PC-9 (cell line): ENCODE measurements at places on chromosomes 2 and 18. TPM values are rescaled to one million over a fixed set of nuclear protein-coding genes. Genes with fewer than 3 reads are reported as not detected.

DNA sequence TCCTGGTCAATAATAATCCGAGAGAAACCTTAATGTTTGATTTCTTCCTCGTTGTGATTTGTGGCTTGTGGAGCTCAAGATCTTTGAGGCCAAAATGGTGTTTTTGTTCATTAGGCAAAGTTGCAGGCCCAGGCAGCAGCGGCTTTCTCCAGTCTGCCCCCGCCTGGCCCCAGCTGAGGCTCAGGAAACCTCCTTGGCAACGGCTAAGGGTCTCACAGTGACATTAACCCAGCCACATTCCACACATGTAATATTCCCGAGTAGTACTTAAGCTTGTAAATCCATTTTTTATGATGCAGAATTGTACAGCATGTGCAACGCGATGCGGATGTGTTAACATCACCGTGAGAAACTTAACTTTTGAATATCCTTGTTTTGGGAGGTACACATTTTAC lies 200.1 kb downstream of the BCL11A start:
- no peak overlapping the region for H3K4me3 ChIP-seq
- H3K4me1 ChIP-seq, result no peaks in the 10 kb centered on the region
- H3K27ac ChIP-seq, result no peak overlapping the region
- H3K27me3 ChIP-seq, result peaks cover 80% of the 10 kb centered on the region
- no peak for DNase-seq
- H3K36me3 ChIP-seq, result no peaks in the 10 kb centered on the region

GRCh38 chr2:202064171-202064880 lies 8.7 kb upstream of the KIAA2012 start:
- DNase-seq, result peak; percentile 2
- no peak overlapping the region for H3K27ac ChIP-seq
- H3K27me3 ChIP-seq, result no peaks in the 10 kb centered on the region
- no peaks in the 10 kb centered on the region for H3K36me3 ChIP-seq
- no peaks in the 10 kb centered on the region for H3K4me1 ChIP-seq

DNA sequence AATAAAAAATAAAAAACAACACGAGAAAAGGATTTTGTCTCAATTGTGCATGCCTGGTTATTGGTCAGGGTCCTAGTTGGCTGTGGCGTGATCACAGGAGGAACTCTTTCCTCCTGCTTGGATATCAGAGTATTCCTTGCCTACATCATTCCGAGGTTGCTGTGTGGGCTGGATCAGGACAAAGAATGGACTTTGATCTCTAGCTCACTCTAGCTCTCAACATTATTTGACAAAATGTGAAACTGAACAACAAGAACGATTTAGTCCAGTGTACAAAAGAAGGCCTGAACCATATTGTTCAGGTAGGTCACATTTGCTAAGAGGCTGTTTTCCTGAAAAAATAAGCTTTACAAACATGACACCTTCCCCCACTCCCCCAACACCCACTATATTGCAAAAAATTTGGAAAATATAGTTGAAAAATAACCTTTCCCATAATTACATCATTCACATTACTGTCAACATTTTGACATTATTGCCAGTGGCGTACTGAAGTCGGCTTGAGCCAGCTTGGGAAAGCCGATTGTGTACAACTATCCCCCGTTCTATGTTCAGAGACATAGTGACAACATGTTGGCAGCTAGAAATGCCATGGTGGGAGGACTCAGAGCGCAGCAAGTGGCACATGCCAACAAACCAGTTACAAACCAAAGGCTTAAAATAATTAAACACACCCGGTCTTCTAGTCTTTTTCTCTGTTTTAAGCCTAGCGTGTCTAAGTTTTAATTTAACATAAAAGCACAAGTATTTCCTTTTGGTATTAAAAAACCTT lies 179.0 kb downstream of the LPIN1 start:
- H3K36me3 ChIP-seq, result no peaks in the 10 kb centered on the region
- no peak overlapping the region for H3K4me3 ChIP-seq
- H3K27ac ChIP-seq, result no peak overlapping the region
- DNase-seq, result no peak
- H3K4me1 ChIP-seq, result no peaks in the 10 kb centered on the region

- H3K4me3 ChIP-seq, result no peak overlapping the region
- peaks cover 18% of the 10 kb centered on the region for H3K4me1 ChIP-seq
- DNase-seq, result no peak
- H3K36me3 ChIP-seq, result no peaks in the 10 kb centered on the region
- no peak overlapping the region for H3K27ac ChIP-seq
Measured at GRCh38 chr2:26692897-26693849, 651 bp downstream of the KCNK3 start.

ALLC gene
- total RNA-seq, result not detected in 2 replicates

ARL4C gene
- 51.3 TPM in 2 replicates for total RNA-seq

DNA sequence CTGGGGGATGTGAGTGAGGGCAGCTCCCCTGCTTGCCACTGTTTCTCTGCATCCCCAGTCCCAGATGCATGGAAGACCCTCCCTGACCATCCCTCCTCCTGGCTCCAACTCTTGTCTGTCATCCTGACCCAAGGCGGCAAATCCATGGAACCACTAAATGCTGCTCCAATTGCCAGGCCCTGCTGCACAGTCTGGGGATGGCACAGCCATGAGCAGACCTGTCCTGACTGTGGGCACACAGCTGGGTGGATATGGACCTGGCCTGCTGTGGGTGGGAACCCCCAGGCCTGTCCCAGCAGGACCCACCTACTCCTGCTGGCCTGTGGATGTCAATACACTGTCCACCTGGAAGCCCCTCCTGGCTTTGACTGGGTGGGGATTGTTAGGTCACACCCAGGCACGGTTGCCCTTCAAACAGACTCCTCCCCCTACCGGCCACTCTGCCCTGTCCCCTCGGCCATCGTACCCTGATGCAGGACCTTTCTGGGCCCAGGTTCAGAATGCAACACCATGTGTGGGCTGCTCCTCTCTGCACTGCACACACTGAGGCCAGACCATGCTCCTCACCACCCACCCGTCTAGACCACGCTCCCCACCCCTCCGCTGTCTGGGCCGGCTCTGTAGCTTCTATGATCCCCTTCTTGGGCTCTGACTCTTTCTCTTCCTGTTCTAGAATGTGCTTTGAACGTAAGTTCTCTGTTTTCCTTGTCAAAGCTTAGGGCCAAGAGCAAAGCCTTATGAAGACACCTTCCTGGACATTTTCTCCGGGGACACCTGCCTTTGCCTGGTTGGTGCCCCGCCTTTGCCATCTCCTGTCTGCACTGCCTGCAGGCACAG lies 57.9 kb downstream of the INPP5D start:
- peaks cover 42% of the 10 kb centered on the region for H3K4me1 ChIP-seq
- H3K27ac ChIP-seq, result no peak overlapping the region
- H3K4me3 ChIP-seq, result no peak overlapping the region
- DNase-seq, result no peak
- H3K36me3 ChIP-seq, result no peaks in the 10 kb centered on the region

DNA sequence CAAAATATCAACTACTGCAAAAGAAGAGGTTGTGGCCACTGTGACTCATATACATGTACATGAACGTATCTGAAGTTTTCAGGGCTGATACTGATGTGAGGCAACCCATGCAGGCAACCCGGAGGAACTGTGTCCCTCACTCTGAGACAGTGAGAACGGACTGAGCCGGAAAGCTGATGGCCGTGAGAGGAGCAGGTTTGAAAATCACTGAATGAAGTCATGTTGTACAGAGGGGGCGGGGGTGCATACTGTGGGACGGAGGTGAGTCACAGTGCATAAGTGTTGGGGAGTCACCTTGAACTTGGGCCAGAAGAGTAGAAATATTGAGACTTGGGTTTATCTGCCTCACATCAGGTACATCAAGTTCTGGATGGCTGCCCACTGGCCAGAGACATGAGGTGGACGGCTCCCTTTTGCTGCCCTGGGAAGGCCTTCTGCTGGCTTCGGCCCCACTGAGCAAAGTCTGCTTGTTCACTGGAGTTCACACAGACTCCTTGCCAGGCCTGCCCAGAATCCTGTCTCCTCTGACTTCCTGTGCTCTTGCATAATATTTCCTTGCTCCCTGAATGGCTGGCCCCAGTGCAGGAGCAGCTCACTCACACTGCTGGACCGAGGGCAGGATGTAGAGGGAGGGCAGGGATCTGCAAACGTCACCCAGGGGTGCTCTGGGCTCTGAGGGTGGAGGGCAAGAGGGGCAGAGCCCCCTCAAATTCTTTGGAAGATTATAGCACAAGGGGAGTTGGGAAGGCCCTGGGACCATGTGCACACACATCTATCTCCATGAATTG lies 18.1 kb downstream of the EPAS1 start:
- peak overlapping the region; percentile 22; the same call in 1 of the 2 replicates for H3K4me3 ChIP-seq
- H3K27me3 ChIP-seq, result no peaks in the 10 kb centered on the region
- DNase-seq, result peak; percentile 98
- H3K4me1 ChIP-seq, result peaks cover 93% of the 10 kb centered on the region
- peak overlapping the region; percentile 76 for H3K27ac ChIP-seq
- H3K36me3 ChIP-seq, result peaks cover 10% of the 10 kb centered on the region

HOXD10 gene
- not detected in 2 replicates for total RNA-seq

WNT10A gene
- total RNA-seq, result 1.2 and 2.3 TPM in 2 replicates

GRCh38 chr2:197072533-197072932 lies 146.0 kb upstream of the PGAP1 start:
- no peaks in the 10 kb centered on the region for H3K27me3 ChIP-seq
- no peak overlapping the region for H3K4me3 ChIP-seq
- H3K27ac ChIP-seq, result no peak overlapping the region
- no peaks in the 10 kb centered on the region for H3K4me1 ChIP-seq

GRCh38 chr2:56314371-56314770 lies 130.6 kb downstream of the CCDC85A start:
- no peaks in the 10 kb centered on the region for H3K27me3 ChIP-seq
- H3K36me3 ChIP-seq, result no peaks in the 10 kb centered on the region
- DNase-seq, result no peak
- H3K4me3 ChIP-seq, result no peak overlapping the region
- no peak overlapping the region for H3K27ac ChIP-seq
- no peaks in the 10 kb centered on the region for H3K4me1 ChIP-seq

- H3K4me3 ChIP-seq, result no peak overlapping the region
- no peak overlapping the region for H3K27ac ChIP-seq
- no peaks in the 10 kb centered on the region for H3K4me1 ChIP-seq
- no peak for DNase-seq
- H3K27me3 ChIP-seq, result no peaks in the 10 kb centered on the region
Measured at GRCh38 chr2:186405842-186406241, 80.2 kb upstream of the ZC3H15 start.

DNA sequence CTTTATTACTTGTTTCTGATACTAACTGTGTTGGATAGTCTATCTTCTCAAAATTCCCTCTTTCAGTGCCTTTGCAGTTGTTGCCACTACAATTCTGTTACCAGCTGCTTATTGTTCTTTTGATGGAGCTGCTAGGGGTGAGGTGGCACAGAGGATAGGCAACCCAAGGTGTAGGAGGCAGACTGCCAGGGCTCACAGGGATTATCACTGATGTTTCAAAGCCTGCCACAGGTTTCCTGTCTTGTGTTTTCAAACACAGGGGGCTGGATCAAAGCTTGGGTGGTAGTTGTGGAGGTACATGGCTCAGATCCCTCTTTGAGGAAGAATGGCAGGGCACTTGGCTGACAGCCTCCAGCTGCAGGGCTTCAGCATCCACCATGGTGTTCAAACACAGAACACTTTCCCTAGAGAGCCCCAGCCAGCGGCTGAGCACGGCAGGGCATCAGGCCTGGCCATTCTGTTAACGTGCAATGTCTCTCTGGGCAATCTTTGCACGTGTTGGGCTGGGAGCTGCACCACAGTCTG lies 87.1 kb downstream of the POLE4 start:
- H3K4me1 ChIP-seq, result peaks cover 14% of the 10 kb centered on the region
- no peak overlapping the region for H3K27ac ChIP-seq
- no peak for DNase-seq

C2orf15 gene
- 16.9 and 18.0 TPM in 2 replicates for total RNA-seq

LRRC30 gene
- not detected in 2 replicates for total RNA-seq

DNA sequence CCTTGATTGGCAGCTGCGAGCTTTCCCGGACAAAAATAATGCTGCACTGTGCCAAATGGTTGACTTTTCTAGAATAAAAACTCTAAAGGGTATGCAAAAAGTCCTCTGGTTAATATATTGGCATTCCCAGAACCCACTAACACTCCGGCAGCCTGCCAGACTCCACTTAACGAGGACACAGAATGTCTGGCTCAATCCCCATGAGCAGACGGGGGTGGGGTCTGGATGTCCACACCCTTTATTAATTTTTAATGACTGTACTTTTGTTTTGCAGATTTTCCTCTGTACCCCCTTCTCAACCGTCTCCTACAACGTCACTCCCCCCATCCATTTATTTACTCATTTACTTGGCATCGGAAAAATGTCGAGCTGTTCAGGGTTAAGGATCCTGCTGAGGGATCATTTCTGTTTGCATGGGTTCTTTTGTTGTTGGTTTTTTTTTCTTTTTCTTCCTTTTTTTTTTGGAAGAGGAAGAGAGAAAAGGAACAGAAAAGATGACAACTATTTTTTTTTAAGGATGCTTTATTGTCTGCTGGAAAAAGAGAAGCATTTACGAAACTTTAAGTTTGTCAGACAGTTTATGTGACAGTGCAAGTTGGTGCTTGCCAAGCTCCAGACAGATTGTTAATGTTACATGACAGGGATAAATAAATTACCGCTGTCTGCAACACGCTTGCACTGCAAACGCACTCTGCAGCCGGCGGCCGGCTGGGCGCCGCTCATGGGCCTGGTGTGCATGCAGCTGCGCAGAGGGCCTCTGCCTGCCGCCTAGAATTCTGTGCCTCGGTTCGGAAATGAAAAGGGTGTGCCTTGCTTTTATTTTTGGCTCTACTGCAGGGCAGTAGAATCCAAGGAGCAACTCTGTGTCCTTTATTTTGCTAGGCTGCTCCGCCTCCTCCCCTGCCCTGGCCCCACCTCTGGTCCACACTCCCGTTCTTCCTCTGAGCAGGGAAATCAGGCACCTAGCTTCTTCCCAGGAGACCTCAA lies 3.6 kb downstream of the LDLRAD4 start:
- no peak overlapping the region for H3K4me3 ChIP-seq
- DNase-seq, result no peak
- no peaks in the 10 kb centered on the region for H3K4me1 ChIP-seq
- H3K27me3 ChIP-seq, result peaks cover 59% of the 10 kb centered on the region
- H3K27ac ChIP-seq, result no peak overlapping the region

WDR43 gene
- 37.1 and 57.9 TPM in 2 replicates for total RNA-seq

GPR45 gene
- total RNA-seq, result not detected in 2 replicates

DNA sequence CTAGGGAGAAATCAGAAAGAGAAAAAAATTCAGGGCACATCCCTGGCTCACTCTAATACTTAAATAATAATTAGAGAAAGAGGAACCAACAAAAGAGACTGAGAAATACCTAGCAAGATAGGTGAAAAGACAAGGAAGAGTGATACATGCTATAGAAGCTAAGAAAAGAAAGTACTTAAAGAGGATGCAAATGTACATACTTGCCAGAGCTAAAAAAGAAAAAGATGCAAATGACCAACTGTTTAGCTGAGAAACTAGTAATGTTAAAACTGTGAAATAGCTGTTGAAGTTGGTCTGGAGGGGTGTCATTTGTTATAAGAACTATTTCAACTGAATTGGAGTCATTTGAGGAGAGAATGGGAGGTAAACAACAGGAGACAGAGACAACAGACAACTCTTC lies 412.2 kb downstream of the SPAG16 start:
- no peak for DNase-seq
- no peak overlapping the region for H3K27ac ChIP-seq
- no peaks in the 10 kb centered on the region for H3K27me3 ChIP-seq
- H3K4me3 ChIP-seq, result no peak overlapping the region

TUBA3E gene
- not detected in 2 replicates for total RNA-seq
